Temporal lobe (tissue), 4 donors: ENCODE measurements at places on chromosomes 12 and 14. TPM values are rescaled to one million over a fixed set of nuclear protein-coding genes. Genes with fewer than 3 reads are reported as not detected.

The CLEC4D gene
- total RNA-seq = not detected

The NTF3 gene
- 7.1 TPM for total RNA-seq

The TSHR gene
- total RNA-seq = 0.25 TPM

The P2RX7 gene
- 1.7 TPM for total RNA-seq

The OVCH1 gene
- 0.25 TPM for total RNA-seq

The SRGAP1 gene
- 38.8 TPM for total RNA-seq

The ITPR2 gene
- 38.8 TPM for total RNA-seq

The DIO2 gene
- total RNA-seq = 27.0 TPM

The TMTC2 gene
- 23.4 TPM for total RNA-seq

The GPRC5A gene
- 0.25 TPM for total RNA-seq

The LHX5 gene
- under 0.01 TPM for total RNA-seq

The WNT5B gene
- total RNA-seq = 15.0 TPM

The PTGER2 gene
- not detected for total RNA-seq

The GALNT6 gene
- 0.49 TPM for total RNA-seq

The ARHGEF40 gene
- 15.0 TPM for total RNA-seq

The GPR84 gene
- total RNA-seq = not detected
